ENCODE measurements at places on chromosomes 7 and 10.

- no peak for DNase-seq
Measured at GRCh38 chr10:78025685-78026364, 3.5 kb downstream of the POLR3A start.

GRCh38 chr7:108293149-108293612 lies 163.0 kb upstream of the LAMB4 start:
- no peak for DNase-seq

DNA sequence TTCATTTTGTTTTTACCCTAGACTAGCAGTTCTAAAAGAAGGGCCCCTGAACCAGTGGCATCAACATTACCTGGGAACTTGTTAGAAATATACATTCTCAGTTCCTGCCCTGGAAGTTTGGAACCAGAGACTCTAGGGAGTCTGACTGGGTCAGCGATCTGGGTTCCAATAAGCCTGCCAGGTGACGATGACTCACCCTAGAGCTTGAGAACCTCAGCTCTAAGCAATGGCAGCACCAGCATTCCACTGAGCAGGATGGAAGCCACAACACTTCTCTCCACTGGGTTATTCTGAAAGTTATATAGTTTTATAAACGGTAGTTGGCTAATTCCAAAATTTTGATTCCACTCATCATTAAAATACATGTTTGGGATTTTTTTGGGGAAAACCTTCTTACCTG lies 97.0 kb upstream of the AMPH start:
- DNase-seq = no peak

DNA sequence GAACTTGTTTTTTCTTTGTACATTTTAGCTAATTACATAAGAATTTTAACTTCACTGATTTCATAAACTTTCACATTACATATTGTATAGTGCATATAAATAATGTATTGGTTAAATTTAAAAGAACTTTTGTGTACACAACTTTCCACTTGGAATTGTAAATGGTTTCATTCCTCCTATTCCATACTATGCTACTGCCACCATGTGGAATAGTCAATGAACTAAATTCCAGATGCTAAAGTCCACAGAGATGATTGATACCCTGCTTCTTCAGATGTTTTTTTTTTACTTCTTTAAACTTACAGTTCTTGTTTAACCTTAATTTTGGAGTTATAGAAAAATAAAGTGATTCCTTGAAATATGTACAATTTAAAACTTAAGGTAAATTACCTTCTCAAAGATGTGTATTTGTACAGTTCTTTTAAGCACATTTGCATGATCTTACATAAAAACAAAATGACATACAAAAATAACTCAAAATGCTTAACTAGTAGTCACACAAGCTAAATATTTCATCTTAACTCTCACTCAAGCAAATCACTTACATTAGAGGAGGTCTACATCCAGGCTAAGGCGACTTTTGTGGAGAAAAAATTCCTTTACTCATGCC lies 247.6 kb upstream of the HGF start:
- no peak for DNase-seq

DNA sequence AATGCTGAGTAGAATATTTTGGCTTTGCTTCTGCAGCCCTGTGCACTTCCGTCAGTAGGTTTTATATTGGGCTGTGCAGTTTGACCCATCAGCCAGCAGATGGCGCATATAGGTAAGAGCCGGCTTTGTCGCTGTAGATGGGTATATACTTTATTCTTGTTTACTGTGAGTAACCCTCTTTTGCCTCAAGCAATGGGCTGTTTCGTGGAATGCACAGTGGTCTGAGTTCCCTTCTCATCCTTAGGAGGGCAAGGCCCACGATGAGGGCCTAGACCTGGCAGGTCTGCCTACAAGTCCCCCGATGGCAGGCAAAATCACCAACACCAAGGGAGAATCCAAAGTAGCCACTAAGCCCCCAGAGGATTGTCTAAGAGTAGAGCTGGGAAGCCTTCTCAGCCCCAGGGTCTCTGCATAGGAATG lies 1002.9 kb upstream of the KCND2 start:
- DNase-seq = peak; percentile 15

GRCh38 chr7:131026297-131027000 lies 292.4 kb upstream of the KLF14 start:
- no peak for DNase-seq

GRCh38 chr10:98572594-98572993 lies 125.9 kb upstream of the HPS1 start:
- no peak for DNase-seq

- no peak for DNase-seq
Measured at GRCh38 chr7:45100761-45101480, 10.6 kb downstream of the TBRG4 start.

DNA sequence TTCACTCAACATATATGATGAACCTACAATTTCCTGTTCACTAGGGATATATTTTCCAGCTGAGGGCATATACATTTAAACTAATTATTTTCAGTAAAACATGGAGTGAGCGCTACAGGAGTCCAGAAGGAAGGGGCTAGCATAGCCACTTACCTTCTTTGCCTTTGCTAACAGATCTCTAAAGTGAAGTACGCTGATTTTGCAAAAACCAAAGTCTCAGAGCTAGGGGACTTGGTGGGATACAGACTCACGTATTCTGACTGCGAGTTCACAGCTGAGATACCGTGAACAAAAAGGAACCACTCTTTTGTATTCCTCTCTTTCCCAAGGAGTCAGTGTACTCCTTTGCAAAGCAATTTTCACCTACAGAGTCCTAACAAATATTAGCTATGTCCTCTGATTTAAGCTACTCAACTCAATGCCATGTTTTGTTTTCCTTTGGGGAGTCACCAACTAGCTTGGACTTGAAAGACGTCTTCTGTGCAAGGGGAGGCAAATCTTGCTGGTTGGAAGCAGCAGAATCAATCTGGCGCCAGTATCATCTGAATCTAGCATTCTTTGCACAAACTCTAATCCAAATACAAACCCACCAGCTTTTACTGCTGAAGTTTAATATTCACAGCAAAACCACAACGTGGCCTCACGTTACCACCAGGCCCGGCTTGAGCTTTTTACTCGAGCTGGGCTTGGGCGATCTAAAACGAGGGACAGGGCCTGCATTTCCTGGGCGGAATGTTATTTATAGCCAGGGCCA lies 657 bp downstream of the CDNF start:
- DNase-seq = no peak

GRCh38 chr10:69898524-69898923 lies 96.8 kb downstream of the COL13A1 start:
- DNase-seq = no peak

DNA sequence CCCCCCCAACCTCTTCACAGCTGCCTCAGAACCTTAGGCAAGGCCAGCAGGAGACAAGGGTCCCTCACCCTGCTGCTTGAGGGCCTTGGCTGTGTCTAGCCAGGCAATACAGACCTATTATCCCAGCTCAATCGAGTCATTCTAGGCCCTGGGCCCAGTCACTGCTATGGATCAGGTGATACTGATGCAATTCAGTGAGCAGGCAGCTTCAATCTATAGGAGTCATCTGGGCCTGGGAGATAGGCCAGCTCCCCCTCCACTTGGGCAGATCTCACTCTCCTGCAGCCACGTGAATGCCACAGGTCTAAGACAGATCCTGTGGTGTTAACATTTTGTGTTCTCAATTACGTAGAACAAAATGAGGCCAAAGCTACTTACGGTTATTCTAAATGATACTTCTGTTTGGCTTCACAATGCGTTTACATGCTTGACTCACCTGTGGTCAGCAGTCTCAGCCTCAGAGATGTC lies 68.0 kb upstream of the LRRC4 start:
- no peak for DNase-seq

DNA sequence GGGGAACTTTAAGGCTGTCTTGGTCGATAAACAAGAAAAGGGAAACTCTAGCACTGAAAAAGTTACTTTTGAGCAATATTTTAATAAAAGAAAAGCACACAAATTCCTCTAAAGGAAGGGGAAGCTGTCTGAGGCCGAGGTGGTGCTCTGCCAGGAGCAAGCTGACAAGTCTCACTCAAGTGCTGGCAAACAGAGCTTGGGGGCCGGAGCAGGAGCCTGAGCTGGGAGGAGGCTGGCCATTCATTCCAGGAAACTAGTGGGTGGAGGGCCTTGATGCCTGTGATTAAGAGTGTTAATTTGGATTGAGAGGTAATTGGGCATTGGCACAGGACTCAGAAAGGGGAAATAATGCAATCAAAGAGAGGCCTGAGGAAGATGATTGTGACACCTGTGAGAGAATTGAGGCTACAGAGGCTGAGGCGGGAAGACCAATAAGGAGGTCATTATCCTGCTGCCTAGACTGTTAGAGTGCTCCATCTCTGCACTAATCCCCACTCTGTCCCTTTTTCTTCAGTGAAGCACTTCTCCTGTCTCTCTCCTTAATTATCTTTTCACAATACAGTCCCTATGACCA lies 154.9 kb upstream of the COL1A2 start:
- no peak for DNase-seq

DNA sequence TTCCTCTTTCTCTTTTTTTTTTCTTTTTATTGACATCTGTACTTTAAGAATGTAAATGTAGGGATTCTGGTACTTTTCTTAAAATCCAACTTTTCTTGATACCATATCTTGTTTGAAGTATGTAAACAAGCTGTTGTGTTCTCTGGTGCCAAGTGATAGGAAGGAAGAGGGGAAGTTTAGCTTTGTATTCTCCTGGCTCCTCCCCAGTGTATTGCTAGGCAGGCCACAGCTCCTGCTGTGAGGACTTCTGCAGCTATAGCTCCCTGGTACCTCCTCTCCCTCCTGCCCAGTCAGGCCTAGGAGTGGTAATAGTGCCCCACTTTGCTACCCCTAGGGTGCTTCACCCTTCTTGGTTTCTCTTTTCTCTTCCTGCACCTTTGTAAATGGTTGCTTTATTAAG lies 45.3 kb upstream of the SP8 start:
- no peak for DNase-seq

DNA sequence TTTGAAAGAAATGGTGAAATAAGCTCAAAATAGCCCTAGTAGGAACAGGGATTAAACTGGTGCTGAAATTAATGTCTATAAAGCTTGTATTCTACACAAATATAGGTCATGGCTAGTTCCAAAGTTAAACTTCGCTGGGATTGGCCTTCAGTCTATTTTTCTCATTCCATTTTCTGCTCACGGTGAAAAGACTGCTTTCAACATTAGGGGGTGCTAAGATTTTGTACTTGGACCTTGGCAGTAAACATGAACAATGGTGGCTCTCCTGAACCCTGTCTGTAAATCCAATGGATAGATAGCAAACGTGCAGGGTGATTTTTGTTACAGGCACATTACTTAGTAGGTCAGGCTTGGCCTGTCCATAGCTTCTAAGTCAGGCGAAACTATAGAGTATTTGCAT lies 36.0 kb upstream of the RSU1 start:
- peak; percentile 8 for DNase-seq

- no peak for DNase-seq
Measured at GRCh38 chr7:135238112-135238744, 4.6 kb downstream of the STRA8 start.

- DNase-seq = no peak
Measured at GRCh38 chr7:124764847-124765400, 668 bp downstream of the GPR37 start.

DNA sequence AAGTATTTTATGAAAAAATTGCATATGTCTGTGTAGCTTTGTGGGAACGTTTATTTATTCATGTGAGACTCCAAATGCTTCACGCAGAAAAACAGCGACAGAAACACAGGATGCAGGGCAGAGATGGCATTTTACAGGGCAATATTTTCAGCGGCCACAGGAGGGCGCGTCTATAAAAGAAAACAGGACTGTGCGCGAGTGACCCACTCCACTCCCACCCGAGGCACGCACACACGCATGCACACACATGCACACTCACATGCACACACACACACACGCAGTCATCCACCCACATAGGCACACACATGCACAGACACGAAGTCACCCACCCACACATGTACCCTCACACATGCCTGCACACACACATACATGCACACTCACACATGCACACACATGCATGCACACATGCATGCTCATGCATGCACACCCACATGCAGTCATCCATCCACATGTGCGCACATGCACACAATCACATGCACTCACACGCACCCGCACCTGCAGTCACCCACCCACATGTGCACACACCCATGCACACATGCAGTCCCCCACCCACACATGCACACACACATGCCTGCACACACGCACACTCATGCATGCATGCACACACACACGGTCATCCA lies 96.3 kb downstream of the DNAJB6 start:
- DNase-seq = peak; percentile 52

GRCh38 chr10:121580276-121581116 lies 17.7 kb downstream of the FGFR2 start:
- no peak for DNase-seq

DNA sequence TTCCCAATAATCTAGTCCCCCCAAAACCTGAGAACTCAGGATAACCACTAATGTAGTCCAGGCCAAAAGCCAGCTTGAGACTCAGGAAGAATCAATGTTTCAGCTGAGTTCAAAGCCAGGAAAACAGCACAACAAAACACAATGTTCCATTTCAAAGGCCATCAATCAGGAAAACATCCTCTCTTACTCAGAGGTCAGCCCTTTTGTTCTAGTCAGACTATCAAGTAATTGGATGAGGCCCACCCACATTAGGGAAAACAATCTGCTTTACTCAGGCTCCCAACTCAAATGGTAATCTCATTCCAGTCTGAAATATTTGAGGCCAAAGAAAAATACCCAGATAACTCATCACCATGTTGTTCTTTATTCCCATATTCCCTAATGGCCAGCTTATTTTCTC lies 152.2 kb downstream of the SDHAF3 start:
- no peak for DNase-seq

- no peak for DNase-seq
Measured at GRCh38 chr7:27219821-27220220, 19.9 kb upstream of the HOXA13 start.

DNA sequence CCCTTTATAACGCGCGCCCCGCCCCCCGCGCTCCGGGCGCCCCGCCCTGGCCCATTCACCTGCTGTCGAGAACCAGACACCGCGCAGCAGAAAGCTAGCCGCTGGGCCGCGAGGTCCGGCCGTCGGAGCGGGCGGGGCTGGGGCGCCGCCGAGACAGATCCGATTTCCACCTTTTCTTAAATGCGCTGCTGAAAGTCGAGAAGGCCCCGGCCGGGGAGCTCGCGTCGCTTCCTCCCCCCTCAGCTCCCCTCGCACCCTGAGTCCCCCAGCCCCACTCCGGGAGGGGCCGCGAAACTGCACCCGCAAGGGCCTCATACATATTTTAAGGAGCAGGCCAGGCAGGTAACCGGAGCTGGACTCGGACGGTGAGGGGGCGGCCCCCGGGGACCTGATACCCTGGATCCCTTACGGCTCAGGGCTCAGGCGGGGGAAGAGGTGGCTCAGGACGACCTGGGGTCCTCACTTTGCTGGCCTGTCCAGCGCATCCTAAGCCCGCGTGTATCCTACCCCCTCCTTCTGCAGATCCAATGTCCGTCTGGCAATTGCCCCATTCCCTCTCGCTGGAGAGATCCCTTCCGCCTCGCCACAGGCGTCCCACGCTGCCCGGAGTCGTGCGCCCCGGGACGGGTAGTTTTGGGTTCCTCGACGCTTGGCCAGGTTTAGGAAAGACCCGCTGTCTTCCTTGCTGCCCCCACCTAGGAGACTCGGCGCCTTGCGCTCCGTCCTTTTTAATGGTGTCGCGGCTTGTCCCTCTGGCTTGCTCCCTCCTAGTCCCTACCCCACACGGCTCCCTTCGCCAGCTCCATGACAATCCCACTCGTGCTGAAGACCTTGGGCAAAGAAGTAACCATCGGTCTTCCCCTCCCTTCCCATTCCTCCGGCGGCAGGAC lies 170.6 kb downstream of the UBE2H start:
- no peak for DNase-seq

- peak; percentile 2 for DNase-seq
Measured at GRCh38 chr10:73167458-73167782, 388 bp downstream of the ECD start.
